Gastroesophageal sphincter (tissue), 4 donors: ENCODE measurements at places on chromosomes 12 and 14.
A peak's percentile ranks its signal among the peaks of the same experiment; 100 is the strongest.

DNA sequence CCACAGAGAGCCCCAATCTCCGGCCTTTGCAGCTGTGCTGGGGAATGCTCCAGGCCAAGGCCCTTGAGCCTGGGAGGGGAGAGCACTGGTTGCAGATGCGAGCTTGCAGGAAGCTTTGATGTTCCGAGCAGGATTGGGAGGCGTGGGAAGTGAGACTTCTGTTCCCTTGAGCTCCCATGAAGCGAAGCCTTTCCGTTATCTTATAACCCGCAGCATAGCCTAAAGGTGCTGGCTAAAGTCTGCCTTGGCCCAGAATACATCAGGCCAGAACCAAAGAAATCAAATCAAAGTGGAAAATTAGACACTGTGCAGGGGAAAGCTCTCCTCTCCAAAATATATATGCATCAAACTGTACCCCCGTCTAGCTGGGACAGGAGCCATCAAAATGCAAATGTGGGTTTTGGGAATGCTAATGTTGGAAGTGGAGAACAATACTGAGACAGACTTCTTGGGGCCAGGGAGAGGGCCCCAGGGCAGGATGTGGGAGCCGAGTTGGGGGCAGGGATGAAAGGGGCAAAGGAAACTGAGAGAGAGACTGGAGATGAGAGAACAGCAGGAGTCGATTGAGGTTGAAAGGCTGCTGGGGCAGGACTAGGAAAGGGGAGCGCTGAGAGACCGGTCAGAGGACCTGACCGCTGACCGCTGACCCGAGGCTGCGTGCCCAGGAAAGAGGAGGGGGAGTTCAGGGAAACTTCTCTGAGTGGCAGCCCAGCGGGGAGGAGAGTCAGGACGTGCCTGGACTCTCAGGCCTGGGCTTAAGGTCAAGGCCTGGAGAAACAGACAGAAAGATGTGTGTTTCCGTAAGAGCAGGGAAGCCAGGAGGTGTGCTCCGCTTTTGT lies 152.2 kb upstream of the PARP11 start:
- no peak overlapping the region for H3K27ac ChIP-seq
- no peaks in the 10 kb centered on the region for H3K27me3 ChIP-seq
- H3K4me1 ChIP-seq: no peaks in the 10 kb centered on the region
- H3K4me3 ChIP-seq: no peak overlapping the region
- ATAC-seq: no peak

- H3K36me3 ChIP-seq: no peaks in the 10 kb centered on the region
- ATAC-seq: no peak
- H3K27ac ChIP-seq: no peak overlapping the region
- peaks cover 59% of the 10 kb centered on the region for H3K4me1 ChIP-seq
- H3K27me3 ChIP-seq: no peaks in the 10 kb centered on the region
These were observed 9.1 kb downstream of the HEATR5A start for GRCh38 chr14:31411218-31411727.

- H3K36me3 ChIP-seq: no peaks in the 10 kb centered on the region
- no peak overlapping the region for H3K27ac ChIP-seq
- no peak for ATAC-seq
- no peaks in the 10 kb centered on the region for H3K4me1 ChIP-seq
- H3K27me3 ChIP-seq: no peaks in the 10 kb centered on the region
- H3K4me3 ChIP-seq: no peak overlapping the region
These were observed 104.1 kb downstream of the VEZT start for GRCh38 chr12:95321516-95322246.

DNA sequence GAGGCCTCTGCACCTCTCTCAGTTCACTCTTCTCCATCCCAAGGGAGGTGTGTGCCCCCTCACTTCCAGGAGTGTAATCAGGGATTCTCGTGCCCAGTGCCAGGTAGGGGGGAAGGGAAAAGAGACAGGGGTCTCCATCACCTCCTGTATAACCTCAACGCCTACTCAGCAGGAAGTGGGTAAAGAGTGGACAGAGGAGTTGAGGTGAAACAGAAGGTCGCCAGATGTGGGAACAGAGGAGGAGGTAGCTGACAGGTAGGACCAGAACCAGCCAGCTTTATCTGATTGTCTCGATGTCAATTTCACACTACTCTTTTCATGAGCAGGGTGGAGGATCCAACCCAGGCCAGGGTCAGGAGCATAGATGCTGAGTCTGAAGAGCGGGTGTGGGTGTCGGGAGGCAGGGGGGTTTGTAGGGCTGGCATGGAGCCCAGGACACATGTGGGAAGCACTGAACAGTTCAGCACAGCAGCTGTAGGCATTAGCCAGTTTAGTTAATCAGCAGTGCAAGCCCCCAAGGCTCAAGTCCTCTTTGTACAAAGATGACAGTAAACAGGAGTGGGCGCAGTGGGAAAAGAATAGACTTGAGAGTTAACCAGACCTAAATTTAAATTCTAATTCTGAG lies 213.5 kb downstream of the PELI2 start:
- peaks cover 10% of the 10 kb centered on the region for H3K4me1 ChIP-seq
- no peak for ATAC-seq
- H3K4me3 ChIP-seq: no peak overlapping the region

- H3K27me3 ChIP-seq: no peaks in the 10 kb centered on the region
- no peak for ATAC-seq
- no peak overlapping the region for H3K27ac ChIP-seq
These were observed 156.6 kb upstream of the CAND1 start for GRCh38 chr12:67112586-67112985.

GRCh38 chr12:109475993-109476806 lies 900 bp downstream of the KCTD10 start:
- H3K27me3 ChIP-seq: no peaks in the 10 kb centered on the region
- H3K4me3 ChIP-seq: peak overlapping the region; percentile 91
- no peaks in the 10 kb centered on the region for H3K36me3 ChIP-seq
- no peak for ATAC-seq
- peaks cover 2% of the 10 kb centered on the region for H3K4me1 ChIP-seq

GRCh38 chr12:117441751-117442150 lies 80.3 kb upstream of the NOS1 start:
- H3K27ac ChIP-seq: no peak overlapping the region
- H3K4me3 ChIP-seq: no peak overlapping the region
- ATAC-seq: no peak
- no peaks in the 10 kb centered on the region for H3K4me1 ChIP-seq
- H3K27me3 ChIP-seq: peaks cover 31% of the 10 kb centered on the region
- H3K36me3 ChIP-seq: no peaks in the 10 kb centered on the region

GRCh38 chr14:29716150-29716549 lies 211.5 kb downstream of the PRKD1 start:
- H3K4me3 ChIP-seq: no peak overlapping the region
- H3K27me3 ChIP-seq: no peaks in the 10 kb centered on the region
- no peaks in the 10 kb centered on the region for H3K36me3 ChIP-seq

DNA sequence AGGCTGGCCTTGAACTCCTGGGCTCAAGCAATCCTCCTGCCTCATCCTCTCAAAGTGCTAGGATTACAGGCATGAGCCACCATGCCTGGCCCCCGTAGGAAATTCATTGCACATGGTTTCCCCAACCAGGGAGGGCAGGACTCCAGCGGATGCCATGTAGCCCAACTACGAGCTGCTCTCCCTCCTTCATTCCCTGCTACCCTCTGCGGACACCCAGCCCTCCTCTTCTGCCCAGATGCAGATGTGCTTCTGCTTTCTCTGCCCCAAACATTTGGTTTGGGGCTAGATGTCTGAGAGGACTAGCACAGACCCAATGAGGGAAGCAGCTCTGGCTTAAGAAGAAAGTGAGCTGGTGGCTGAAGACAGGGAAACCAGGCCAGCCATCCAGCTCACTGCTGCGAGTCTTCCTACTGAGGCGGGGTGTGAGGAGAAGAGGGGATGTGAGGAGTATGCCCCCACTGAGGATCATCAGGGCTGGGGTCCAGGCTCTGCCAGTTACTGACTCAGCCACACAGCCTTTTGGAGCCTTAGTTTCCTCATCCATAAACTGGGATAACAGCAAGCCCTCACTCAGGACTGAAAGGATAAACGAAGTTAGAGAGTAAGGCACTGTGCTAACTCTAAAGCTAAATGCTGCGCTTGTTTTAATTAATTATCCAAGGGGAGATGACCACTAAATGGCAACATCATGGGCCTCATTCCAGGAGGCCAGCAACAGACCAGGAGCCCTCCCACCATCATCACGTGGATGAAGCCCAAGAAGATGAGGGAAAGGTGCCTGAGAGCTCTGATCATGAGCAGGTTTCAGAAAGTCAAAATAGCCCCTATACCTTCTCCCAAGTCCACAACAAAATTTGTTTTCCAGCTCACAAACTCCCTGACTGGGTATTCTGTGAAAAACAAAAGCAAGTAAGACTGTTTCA lies 10.9 kb downstream of the CTDSP2 start:
- no peaks in the 10 kb centered on the region for H3K27me3 ChIP-seq
- H3K4me3 ChIP-seq: peak overlapping the region; percentile 98
- peaks cover 100% of the 10 kb centered on the region for H3K4me1 ChIP-seq
- peak overlapping the region; percentile 72 for H3K27ac ChIP-seq

- peaks cover 65% of the 10 kb centered on the region for H3K36me3 ChIP-seq
- peak overlapping the region; percentile 1 for H3K27ac ChIP-seq
- H3K4me1 ChIP-seq: peaks cover 6% of the 10 kb centered on the region
- no peaks in the 10 kb centered on the region for H3K27me3 ChIP-seq
- no peak overlapping the region for H3K4me3 ChIP-seq
- ATAC-seq: no peak
These were observed 35.1 kb downstream of the PAPLN start for GRCh38 chr14:73272393-73272792.

GRCh38 chr12:48859607-48860006 lies 6.1 kb downstream of the RND1 start:
- no peaks in the 10 kb centered on the region for H3K4me1 ChIP-seq
- H3K36me3 ChIP-seq: peaks cover 6% of the 10 kb centered on the region
- no peak overlapping the region for H3K4me3 ChIP-seq
- H3K27me3 ChIP-seq: peaks cover 29% of the 10 kb centered on the region

DNA sequence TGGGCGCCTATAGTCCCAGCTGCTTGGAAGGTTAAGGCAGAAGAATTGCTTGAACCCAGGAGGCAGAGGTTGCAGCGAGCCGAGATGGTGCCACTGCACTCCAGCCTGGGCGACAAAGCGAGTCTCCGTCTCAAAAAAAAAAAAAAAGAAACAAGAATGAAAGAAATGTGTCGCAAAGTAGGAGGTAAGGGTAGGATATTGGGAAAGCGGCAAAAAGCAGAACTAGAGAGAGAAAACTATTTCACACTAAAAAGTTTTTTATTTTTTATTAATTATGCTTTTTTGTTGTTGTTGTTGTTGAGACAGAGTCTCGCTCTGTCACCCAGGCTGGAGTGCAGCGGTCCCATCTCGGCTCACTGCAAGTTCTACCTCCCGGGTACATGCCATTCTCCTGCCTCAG lies 17.7 kb downstream of the SBNO1 start:
- H3K4me3 ChIP-seq: no peak overlapping the region
- H3K36me3 ChIP-seq: peaks cover 82% of the 10 kb centered on the region
- H3K27ac ChIP-seq: no peak overlapping the region
- no peak for ATAC-seq
- H3K27me3 ChIP-seq: no peaks in the 10 kb centered on the region

GRCh38 chr12:93467351-93468007 lies at the start of gene MRPL42:
TSS of gene MRPL42 (plus strand) at chr12:93467514. CDS start at chr12:93469286, 1,772 bp downstream.
- peak within 1 kb of the TSS; percentile 16 for H3K27ac ChIP-seq
- H3K27me3 ChIP-seq: no peaks in the 10 kb centered on the region
- peaks cover 33% of the 10 kb centered on the region for H3K4me1 ChIP-seq
- H3K4me3 ChIP-seq: peak within 1 kb of the TSS; percentile 68
- peak; percentile 97 for ATAC-seq
- peaks cover 24% of the 10 kb centered on the region for H3K36me3 ChIP-seq

DNA sequence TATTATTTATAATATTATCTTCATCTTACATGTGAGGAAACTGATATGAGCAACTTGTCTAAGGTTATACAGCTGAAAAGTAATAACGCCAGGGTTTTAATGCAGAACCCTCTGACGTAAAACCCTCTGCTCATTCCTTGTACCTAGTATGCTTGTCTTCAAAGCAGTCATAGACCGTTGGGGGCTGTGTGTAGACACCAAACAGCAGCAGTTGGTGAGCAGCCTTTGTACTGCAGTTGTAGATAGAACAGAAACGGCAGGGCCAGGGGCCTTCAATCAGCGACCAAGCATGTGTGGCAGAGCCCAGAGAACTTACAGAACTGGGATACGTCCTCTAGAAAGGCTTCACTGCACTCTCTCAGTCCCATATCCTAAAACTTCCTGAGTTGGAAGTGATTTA lies 28.1 kb downstream of the EVL start:
- no peak overlapping the region for H3K27ac ChIP-seq
- H3K4me1 ChIP-seq: no peaks in the 10 kb centered on the region
- H3K36me3 ChIP-seq: peaks cover 21% of the 10 kb centered on the region

DNA sequence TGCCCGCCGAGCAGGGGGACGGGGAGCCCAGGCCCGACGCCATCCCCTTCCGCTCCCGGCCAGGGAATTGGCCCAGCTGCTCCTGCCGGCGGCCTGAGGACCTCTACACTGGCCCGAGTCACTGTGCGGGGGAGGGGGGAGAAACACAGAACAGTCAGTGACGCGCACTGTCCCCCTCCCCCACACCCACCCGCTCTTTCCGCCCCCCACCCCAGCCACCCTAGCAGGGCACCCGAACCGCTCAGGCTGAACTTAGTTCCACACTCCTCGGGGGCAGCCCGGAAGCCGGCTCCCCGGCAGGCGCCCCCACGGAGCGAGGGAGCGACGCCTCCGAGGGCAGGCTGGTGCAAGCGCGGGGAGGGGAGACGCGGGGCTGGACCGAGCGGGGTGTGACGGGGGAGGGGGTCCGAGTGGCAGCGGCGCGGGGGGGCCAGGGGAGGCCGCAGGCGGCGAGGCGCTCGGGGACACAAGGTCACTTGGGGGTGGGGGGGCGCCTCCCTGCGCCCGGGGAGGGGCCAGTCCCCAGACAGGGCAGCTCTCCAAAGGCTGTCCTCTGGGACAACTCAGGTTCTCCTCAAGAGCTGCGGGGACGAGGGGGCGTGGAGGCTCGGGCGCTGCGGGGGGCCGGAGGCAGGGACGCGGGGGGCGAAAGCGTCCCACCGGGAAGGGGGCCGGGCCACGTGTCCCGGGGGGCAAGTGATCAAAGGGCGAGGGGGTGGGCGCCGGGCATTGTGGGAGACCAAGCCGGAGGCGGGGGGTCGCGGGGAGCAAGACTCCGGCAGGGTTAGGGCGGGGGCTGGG lies 648 bp downstream of the CHD4 start:
- peak overlapping the region; percentile 95 for H3K27ac ChIP-seq
- H3K36me3 ChIP-seq: no peaks in the 10 kb centered on the region
- peak; percentile 21 for ATAC-seq
- peak overlapping the region; percentile 85 for H3K4me3 ChIP-seq
- H3K27me3 ChIP-seq: no peaks in the 10 kb centered on the region

DNA sequence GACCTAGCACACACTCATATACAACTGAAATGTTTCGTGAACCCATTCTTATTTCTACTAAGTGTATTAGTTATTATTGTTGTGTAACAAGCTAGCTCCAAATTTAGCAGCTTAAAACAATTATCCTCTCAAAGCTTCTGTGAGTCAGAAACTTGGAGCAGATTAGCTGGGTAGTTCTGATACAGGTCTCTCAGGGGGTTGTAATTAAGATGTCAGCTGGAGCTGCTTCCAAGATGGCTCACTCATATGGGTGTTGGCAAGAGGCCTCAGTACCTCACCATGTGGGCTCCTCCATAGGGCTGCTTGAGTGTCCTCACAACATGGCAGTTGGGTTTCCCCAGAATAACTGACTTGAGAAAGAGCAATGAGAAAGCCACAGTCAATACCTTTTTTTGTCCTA lies 9.8 kb downstream of the GPR135 start:
- H3K4me1 ChIP-seq: no peaks in the 10 kb centered on the region
- H3K4me3 ChIP-seq: no peak overlapping the region
- H3K36me3 ChIP-seq: no peaks in the 10 kb centered on the region
- no peaks in the 10 kb centered on the region for H3K27me3 ChIP-seq
- H3K27ac ChIP-seq: no peak overlapping the region
